ENCODE measurements at places on chromosomes 2 and 18.

GRCh38 chr2:219783359-219783975, 156.0 kb downstream of the SLC4A3 start:
- DNase-seq: no peak

DNA sequence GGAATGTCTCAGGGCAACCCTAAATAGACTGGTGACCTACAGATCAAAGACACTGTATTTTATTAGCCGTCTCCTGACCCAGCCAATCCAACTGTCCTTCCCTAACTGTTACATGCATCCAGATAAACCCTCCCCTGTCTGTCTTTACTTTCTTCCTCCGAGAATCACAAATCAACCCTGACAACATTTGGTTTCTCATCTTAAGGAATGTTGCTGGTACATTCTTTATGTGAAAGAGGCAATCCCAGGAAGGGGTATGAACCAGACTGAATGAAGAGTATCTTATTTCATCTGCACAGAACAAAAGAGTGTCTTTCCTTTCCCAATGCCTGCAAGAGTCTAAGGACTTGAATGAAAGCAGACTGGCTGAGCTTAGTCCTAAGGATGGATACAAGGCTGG, 113.9 kb upstream of the LTBP1 start:
- DNase-seq: no peak

GRCh38 chr2:54558188-54559005, 102.3 kb downstream of the SPTBN1 start:
- no peak for DNase-seq

DNA sequence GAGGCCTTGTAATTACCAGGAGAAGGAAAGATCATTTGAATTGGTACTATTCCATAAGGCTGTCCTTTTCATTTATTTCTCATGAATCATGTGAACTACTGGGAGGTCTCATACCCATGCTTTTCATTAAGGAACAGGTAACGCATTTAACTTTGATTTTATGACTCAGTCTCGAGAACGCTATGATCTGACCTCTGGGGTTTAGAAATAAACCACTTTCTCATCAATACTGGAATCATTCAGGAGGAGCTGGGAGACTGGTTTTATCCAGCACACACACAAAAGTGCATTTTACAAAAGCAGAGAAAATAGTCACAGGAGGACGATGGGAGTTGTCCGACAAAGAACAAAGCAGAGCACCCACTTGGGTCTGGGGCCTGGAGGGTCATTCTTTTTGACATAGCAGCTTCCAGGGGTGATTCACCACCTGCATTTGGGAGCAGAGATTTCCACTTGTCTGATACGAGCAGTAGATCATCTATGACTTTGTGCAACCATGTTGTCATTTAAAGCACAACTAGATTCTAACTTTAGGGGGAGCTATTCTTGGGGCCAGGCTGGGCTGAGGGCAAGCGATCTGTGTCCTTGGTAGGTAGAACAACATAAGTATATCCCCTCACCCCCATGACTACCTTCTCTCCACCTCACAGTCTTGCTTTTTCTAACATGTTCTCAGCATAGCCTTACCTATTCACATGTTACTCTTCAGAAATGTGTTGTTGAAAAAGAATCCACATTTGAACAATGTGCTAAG, 95.9 kb upstream of the SCG2 start:
- no peak for DNase-seq

GRCh38 chr18:51278045-51278649, 80.7 kb upstream of the MEX3C start:
- DNase-seq: no peak
